ENCODE measurements at places on chromosomes 4 and X. TPM values are rescaled to one million over a fixed set of nuclear protein-coding genes. Genes with fewer than 3 reads are reported as not detected.

DNA sequence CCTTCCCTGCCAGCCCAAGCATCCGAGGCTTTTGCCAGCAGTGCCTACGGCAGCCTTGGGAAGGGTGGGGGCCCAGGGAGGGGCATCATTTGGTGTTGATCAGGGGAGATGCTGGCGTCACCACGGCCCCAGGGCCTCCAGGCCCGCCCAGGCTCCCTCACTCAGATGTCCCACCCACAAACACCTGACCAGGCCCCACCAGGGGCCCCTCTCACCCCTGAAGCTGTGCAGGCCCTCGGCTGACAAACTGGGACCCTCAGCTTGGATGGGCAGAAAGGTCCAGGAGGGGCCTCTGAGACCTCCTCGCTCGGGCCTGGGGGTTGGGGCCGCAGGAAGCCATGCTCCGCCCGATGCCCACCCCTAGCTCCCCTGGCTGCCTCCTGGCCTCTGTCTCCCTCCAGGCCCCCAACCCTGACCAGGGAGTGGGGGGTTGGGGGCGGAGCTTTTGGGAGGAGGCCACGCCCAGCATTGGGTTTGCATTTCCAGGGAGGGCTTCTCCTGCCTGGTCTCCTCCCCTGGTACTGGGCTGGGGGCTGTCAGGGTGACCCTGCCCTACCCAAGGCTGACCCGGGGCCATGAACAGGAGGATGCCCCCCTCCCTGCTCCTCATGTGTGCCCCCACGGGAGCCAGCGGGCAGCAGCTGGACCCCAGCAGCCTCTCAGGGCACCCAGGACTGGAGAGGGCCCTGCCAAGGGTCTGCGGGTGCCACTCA is 33.4 kb upstream of the SPON2 start:
- H3K27ac ChIP-seq: no peak overlapping the region
- no peak overlapping the region for H3K4me3 ChIP-seq
- no peak for DNase-seq
- H3K36me3 ChIP-seq: no peaks in the 10 kb centered on the region
- no peaks in the 10 kb centered on the region for H3K4me1 ChIP-seq

- DNase-seq: no peak
- H3K27me3 ChIP-seq: no peaks in the 10 kb centered on the region
- no peak overlapping the region for H3K4me3 ChIP-seq
- no peak overlapping the region for H3K27ac ChIP-seq
- H3K4me1 ChIP-seq: no peaks in the 10 kb centered on the region
Observed at GRCh38 chrX:63402106-63402505, 51.0 kb upstream of the SPIN4 start.

DNA sequence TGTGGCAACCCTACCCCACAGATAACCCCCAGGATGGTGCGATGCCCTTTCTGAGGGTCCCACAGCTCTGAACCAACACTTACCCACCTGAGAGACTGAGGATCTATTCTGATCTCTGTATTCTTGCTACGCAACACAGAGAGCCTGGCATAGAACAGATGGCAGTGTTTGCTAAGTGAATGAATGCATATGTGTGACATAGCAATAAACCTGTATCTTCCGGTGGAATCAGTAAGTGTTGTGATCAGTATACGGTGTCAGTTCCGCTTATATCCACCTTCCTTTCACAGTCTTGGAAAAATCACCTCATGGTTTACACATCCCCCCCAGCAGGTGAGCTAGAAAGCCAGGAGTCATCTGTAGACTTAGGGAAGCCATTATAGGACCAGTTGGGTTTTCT is 5.9 kb upstream of the HSD17B10 start:
- H3K36me3 ChIP-seq: no peaks in the 10 kb centered on the region
- H3K27me3 ChIP-seq: peaks cover 18% of the 10 kb centered on the region
- no peaks in the 10 kb centered on the region for H3K4me1 ChIP-seq
- H3K27ac ChIP-seq: no peak overlapping the region

DNA sequence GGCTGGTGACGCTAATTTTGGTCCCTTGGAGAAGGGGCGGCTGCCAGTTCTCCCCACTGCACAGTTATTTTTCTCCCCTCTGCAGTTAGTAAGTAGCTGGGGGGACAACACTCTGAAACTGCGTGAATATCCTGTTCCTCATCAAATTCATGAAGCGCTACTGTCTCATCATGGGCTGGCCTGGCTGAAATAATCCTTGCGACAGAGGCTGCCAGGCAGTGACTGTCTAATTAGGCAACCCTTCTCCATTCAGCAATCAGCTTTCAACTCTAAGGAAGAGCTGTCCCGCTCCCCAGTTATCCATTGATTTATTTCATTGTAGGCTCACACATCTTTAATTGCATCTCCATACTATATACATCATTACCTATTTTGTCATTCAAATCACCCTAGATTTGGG is 8.2 kb downstream of the SH3TC1 start:
- peaks cover 9% of the 10 kb centered on the region for H3K4me1 ChIP-seq
- DNase-seq: no peak
- H3K36me3 ChIP-seq: peaks cover 16% of the 10 kb centered on the region
- H3K27ac ChIP-seq: no peak overlapping the region
- no peaks in the 10 kb centered on the region for H3K27me3 ChIP-seq
- no peak overlapping the region for H3K4me3 ChIP-seq

- no peak for DNase-seq
- no peak overlapping the region for H3K4me3 ChIP-seq
- H3K36me3 ChIP-seq: no peaks in the 10 kb centered on the region
- H3K27ac ChIP-seq: no peak overlapping the region
Observed at GRCh38 chr4:7787067-7787466, 152.6 kb downstream of the AFAP1 start.

XG gene
- 0.50 TPM for total RNA-seq

DNA sequence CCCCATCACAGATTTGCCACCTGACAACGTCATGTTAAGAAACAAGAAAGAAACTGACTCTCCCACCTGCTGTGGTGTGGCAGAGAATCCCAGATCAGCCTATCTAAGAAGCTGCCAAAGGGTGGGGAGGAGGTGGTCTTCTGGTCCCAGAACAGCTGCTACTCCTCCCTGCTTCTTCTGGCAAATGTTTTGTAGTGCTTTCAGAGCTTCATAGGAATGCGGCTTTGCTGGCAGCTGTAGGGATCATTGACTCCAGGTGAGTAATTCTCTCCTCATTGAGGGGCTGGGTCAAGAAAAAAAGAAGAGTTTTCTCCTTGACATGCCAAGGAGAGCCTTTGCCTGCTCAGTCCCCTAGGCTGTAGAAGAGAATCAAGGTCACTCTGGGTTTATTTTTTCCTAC is 23.3 kb downstream of the NRK start:
- H3K27ac ChIP-seq: no peak overlapping the region
- H3K27me3 ChIP-seq: peaks cover 8% of the 10 kb centered on the region
- no peak for DNase-seq

DNA sequence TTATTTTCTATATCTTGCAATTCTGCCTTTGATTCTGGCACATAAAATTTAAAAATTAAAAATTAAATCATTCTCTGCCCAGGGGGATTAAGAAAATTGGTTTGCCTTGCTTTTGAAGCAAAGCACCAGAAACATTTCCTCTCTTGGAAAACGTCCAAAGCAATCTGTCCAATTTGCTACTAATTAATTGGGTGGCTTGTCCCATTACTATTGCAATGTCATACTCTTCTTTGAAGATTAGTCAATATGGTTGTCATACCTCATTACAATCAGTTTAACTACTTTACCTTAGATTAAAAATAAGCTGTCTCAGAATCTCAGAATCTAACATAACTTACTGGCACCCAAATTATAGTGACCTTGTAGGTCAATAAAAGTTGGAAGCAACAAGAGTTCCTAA is 208.8 kb downstream of the TMA16 start:
- H3K36me3 ChIP-seq: no peaks in the 10 kb centered on the region
- no peaks in the 10 kb centered on the region for H3K4me1 ChIP-seq
- H3K27me3 ChIP-seq: no peaks in the 10 kb centered on the region
- H3K27ac ChIP-seq: no peak overlapping the region
- no peak for DNase-seq
- no peak overlapping the region for H3K4me3 ChIP-seq
